ENCODE measurements at places on chromosomes 11 and 22.

DNA sequence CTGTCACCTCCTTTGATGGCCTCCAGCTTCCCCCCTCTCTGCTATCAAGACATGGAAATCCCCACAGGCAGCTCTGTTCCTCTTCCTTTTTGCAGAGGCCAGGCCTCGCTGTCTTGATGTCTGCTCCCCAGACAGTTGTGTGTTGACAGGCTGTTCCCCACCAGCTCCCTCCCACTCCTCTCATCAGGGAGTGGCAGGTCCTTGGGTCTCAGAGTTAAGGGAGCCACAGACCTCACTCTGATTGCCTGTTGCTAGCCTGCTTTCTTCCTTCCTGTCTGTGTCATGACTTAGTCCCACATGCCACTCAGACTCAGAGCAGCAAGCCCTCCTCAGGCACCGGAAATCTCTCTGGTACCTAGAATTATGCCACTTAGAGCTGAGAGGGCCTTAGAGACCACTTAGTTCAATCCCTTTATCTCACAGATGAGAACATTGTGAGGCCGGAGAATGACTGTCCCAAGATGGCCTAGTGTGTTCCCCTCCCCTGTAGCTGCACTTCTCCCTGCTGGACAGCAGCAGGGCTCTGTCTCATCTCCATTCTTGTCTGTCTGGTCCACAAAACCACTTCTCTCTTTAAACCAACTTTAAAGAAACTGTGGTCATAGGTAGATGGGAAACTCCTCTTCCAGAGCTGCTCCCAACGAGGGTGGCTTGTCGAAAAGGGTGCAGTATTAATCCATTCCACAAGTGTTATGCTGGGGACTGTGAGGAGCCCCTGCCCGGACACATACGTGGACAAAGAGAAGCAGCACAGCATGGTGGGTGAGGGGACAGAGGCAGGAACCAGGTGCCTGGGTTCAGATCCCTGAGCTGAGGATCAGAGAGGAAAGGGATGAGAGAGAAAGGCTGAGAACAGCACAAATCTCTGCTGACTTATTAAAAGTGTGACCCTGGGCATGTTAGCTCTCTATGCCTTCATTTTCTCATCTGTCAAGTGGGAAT lies 4.2 kb downstream of the AMPD3 start:
- DNase-seq = no peak

DNA sequence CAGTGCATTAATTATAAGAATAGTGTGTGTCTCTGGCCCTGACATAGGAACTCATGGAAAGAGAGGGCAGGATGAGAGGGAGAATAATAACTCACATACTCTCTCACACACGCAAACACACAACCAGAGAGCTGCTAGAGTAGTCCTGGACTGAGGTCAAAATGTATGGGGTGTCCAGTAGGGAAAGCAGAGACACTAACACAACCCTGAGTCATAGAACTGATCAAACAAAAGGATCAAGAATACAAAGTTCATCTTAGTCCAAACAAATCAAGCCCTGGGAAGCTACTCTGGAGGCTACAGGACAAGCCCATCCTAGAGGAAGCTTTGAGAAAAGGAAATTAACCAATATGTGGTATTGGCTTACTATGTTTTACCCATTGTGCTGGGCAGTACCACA lies 178.5 kb upstream of the GUCY1A2 start:
- DNase-seq = no peak

- DNase-seq = peak; percentile 48
Observed at GRCh38 chr11:66883016-66883965, 26.4 kb downstream of the LRFN4 start.

GRCh38 chr11:13940907-13941256 lies 21.6 kb upstream of the SPON1 start:
- DNase-seq = no peak

DNA sequence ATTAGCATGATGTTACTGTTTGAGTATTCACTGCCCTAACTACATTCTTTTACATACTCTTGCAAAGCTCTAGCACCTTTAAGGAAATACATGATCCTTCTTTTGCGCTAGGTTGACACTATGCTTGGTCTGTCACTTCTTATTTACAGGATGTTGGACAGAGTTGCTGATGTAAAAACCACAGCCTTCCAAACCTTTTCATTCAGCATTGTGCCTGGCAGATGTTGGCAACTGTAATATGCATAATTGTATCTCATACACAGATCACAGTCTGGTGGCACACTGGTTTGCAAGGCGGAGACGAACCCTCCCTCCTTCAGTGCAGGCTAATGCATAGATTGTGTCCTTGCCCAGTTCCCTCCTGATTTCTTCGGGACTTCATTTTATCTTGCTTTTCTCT lies 224.1 kb downstream of the SNX19 start:
- DNase-seq = no peak

DNA sequence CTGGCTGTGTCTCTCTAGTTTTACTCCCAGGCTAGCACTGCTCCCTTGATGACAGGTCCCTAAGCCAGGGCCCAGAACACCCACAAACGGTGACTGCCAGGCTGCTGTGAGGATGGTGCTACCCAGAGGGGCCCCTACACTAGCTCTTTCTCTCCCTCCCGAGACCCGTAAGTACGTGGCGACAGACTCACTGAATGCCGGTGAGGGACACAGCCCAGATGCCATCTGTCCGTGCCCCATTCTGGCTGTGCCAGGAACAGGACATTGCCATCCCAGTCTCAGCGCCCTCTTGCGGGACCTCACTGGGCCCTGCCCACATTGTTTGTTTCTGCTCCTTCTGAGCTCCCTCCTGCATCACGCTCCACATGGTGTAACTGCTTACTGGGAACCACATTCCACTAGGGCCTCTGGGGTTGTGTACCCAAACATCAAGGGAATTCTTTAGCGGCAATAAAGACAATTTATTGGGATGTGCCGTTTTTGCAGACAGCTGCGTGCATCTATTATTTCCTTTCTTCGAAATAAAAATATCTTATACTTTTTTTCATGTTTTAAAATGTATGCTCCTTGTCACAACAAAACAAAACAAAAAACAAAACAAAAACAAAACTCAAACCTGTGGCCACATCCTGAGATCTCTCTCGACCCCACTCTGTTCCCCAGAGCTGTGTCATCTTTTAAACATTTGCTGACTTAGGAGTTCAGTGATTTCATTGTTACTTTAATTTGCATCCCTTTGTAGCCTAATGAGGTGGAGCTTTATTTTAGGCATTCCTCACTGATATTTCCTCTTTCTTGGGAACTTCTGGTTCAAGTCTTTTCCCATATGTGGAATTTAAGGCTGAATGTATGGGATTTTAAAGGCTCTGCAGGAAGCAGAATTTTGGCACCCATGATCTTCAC lies 4.4 kb upstream of the TPCN2 start:
- peak; percentile 31 for DNase-seq

DNA sequence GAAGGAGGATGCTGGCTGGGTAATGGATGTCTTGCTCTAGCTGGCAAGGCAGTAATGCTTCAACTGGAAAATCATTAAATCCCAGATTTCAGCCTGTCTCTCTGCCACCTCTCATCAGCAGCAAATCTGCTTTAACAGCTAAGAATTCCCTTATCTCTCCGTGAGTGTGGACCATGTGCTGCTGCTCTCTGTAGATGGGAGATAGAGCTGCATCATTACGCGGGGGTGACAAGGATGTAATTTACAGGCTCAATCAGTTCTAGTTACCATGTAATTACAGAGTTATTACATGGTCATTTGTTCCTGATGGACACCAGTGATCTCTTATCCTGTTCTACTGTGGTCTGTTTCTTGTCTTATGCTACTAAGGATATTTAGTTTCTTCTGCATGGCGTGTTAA lies 665.4 kb downstream of the NTM start:
- DNase-seq = no peak

Measured in breast epithelium (tissue), 4 donors.